ENCODE measurements at places on chromosomes 4 and X. TPM values are rescaled to one million over a fixed set of nuclear protein-coding genes. Genes with fewer than 3 reads are reported as not detected.

CDKL2 gene
- total RNA-seq, result 0.52 TPM

GLRB gene
- 1.4 TPM for total RNA-seq

GAGE1 gene
- total RNA-seq, result not detected

MTCP1 gene
- total RNA-seq, result 12.6 TPM

EXOC1L gene
- total RNA-seq, result not detected

CLNK gene
- total RNA-seq, result not detected

MAGEB1 gene
- 0.33 TPM for total RNA-seq

DNA sequence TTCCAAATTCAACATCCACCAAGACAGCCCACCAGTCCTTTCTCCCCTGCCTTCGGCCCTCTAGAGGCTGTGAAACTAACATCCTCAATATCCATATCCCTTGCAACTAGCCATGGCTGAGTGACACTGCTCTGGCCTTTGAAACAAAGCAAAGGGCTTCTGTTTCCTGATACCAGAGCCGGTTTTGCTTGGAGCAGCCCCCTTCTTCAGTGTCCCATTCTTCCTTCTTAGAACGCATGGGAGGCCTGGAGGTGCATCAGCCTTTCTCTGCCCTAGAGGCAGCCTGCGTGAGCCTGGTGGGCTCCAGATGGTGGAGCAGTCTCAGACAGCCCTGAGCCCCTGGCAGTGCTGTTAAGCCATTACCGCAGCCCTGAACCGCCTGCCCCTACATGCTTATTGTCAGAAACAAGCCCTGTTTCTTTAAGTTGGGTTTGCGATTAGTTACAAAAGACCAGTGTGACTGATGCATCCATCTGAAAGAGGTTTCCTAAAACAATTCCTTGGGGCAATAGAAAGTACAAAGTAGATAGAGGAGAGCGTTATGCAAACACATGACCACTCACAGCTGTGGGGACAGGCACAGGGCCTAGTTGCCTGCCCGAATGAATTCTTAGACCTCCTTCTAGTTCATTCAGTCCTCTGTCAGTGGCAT, 74.1 kb downstream of the EVC start:
- peak; percentile 63 for DNase-seq

DNA sequence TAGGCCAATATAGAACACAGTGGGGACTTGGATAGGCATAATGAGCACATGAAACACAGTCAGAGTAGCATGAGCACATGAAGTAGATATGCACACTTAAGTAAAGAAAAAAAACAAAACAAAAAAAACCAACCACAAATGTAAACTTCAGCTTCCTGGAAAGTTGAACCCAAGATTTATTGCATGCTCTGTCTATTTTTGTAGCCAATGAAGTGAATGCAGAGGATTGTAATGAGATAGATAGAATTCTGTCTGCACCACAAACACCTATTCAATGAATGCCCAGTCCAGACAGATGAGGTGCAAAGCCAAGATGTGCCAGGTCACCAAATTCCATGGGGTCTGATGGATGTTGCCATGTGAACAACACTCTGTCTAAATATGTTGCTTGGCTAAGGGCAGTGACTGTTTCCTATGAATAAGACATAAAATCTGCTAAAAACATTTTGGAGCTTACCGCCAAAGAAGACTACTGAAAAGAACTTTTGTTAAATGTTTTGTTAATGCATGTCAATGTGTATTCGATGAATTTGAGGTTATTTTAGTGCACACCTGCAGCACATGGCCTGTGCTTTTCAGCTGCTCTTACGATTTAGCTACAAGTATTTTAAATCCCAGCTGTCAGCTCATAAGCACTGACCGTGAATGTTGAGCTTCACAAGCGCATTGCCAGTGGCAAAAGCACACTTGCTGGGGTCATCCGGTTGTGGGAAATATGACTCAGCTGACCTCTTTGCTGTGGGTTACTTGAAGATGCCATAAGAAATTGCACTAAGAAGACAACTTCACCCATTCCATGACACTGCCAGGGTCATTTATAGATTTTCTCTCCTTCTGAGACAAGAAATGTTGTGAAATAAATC, 374.8 kb upstream of the GNPDA2 start:
- no peak for DNase-seq

DNA sequence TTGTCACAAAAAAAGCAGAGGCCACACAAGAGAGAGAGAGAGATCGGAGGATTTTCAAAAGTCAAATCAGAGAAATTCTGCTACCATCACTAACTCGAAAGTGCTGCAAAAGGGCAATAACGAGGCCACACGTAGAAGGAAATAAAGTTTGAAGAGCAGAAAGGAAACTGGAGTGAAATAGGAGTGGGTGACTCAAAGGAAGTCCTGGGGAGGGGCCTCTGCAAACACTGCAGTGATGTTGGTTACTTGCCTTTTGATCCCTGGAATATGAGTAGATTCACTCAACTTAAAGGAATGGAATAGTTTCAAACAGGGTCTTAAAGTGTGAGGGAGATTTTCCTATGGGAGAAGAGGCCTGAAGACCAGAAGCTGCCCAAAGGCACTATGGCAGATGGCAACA, 663.4 kb upstream of the LCORL start:
- no peak for DNase-seq

DNA sequence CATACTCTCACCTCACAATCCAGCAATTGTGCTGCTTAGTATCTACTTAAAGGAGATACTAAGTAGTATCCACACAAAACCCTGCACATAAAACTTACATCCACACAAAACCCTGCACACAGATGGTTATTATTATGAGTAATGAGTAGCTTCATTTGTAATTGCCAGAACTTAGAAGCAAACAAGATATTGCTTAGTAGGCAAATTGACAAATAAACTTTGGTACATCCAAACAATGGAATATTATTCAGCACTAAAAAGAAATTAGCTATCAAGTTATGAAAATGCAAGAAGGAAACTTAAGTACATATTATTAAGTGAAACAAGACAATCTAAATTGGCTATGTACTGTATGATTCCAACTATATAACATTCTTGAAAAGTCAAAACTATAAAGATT, 80.6 kb downstream of the NPY2R start:
- no peak for DNase-seq

DNA sequence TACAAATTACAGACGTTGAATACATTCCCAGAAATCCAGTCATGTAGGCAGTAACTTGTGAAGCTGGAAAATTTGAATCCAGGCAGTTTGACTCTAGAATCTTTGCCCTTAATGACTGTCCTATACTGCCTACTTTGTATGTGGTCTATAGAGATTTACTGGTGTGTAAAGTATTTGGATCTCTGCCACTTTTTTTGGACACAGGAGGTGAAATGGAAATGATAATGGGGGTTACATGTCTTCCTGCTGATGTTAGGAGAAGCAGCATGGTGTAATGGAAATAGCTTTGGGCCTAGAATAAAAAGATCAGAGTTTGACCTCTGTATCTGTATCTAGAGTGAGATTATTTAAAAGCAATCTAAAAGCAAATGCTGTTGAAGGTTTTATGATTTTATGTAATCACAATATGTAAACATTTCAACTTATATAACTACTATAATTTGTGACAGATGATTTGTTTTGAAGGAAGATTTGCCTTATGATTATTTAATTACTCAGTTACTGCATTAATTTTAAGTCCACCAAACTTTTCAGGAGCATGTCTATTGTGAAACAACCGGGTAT, 3.3 kb downstream of the COL4A5 start:
- DNase-seq, result no peak

DNA sequence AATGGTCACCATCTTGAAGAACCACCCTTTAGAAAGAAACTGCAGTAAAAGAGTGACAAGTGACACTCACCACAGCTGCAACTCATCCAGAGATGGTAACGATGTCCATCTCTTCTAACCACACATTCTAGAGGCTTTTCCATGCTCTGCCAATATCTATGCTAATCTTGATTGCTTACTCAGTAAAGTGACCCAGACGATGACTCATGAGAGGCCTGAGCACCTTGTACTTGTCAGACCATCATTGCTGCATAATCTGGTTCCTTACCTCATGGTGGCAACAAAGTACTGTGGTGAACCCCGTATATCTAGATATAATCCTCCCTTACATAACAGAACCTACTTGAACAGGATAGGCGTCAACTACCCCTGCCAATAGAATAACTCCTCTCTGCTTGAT, 75.6 kb downstream of the CCNG2 start:
- DNase-seq, result no peak

DNA sequence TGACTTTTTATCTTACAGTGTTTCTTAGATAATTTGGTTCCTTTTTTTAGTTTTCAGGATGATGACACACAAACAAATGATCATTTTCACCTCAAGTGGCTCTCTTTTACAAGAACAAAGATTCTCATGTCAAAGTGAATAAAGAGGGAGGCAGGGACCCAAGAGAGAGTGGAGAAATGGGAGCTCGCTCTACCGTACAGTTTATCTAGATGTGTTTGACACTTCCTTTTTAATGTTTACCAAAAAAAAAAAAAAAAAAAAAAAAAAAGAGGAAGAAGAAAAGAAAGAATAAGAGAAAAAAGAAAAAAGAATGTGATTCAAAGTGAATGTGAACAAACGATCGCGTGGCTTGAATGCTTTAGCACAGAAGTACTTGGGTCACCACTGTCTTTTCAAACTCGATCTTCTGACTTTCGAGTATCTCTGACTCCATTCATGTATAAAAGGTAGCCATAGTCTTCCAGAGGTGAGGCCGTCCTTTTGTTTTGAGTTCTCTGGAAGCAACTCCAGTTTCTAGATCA, 75.6 kb upstream of the GRXCR1 start:
- no peak for DNase-seq

GRCh38 chr4:187414716-187415115, 580.9 kb upstream of the ZFP42 start:
- no peak for DNase-seq

DNA sequence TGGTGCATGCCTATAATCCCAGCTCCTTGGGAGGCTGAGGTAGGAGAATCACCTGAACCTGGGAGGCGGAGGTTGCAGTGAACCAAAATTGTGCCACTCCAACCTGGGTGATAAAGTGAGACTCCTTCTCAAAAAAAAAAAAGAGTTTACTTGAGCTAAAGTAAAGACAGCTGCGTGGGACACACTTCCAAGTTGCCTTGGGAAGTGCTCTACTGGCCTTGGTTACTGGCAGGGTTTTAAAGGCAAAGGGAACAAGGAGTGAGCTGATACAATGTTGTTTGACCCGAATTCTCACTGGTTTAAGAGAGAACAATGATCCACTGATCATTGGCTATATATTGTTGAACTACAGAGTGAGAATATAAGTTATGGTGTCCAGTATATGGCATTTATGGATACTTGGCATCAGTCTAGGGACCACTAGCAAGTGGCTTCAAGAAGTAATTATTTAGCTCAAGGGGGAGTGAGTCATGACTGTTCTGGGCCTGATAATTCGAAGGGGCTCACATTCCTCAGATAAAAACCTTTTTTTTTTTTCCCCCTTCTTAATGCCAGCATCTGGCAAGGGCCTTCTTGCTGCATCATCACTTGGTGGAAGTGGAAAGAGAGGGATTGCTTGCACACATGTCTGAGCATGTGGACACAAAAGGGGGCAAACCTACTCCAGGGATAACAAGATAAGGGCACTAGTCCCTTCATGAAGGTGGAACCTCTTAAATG, 32.3 kb downstream of the GRK4 start:
- no peak for DNase-seq

DNA sequence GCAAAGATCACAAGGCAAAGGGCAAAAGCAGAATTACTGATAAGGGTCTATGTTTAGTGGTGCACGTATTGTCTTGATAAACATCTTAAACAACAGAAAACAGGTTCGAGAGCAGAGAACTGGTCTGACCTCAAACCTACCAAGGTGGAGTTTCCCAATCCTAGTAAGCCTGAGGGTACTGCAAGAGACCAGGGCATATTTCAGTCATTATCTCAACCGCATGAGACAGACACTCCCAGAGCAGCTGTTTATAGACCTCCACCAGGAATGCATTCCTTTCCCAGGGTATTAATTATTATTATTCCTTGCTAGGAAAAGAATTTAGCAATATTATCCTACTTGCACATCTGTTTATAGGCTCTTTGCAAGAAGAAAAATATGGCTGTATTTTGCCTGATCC, 51.5 kb downstream of the NPNT start:
- DNase-seq, result no peak

DNA sequence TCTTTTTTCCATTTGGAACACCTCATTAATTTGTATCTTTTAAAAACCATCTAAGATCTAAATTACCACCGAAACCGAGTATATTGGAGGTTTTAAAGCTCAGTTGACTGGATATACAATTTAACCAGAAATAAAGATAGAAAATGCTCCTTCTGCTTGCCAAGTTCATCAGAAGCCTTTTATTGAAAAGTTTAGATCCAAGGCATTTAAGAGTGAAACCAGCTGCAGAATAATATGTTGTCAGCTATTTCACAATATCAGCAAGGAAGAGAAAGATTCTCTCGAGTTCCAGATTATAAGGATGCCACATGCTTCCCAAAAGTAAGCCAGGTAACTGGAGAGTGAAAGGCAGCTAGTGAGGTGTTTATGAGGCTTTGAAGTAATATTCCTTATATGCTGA, 217.4 kb downstream of the DCTD start:
- no peak for DNase-seq

DNA sequence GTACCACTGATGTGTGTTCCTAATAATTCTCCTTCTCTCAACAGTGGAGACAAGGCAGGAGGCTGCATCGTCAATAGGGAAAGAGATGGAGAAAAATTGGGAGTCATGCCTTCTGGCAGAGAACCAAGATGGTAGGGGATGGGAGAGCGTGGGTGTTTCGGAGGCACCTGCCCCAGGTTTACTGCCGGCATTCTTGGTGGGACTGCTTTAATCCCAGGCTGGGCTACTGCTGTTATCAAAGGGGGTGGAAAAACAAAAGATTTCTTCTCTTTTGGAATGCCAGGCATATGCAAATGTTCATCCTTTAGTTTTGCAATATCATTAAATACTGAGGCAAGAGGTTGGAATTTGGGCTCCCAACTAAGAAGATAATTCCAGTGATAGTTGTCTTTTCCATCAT, 257.0 kb downstream of the DCHS2 start:
- DNase-seq, result no peak

- DNase-seq, result no peak
Measured at GRCh38 chr4:169756971-169757574, 671 bp downstream of the HPF1 start.

GRCh38 chrX:30948626-30949025, 59.6 kb upstream of the TAB3 start:
- DNase-seq, result no peak

GRCh38 chr4:156913234-156913633, 58.4 kb downstream of the PDGFC start:
- DNase-seq, result no peak

- peak; percentile 42 for DNase-seq
Measured at GRCh38 chrX:85561231-85561630, 181.8 kb upstream of the POF1B start.

DNA sequence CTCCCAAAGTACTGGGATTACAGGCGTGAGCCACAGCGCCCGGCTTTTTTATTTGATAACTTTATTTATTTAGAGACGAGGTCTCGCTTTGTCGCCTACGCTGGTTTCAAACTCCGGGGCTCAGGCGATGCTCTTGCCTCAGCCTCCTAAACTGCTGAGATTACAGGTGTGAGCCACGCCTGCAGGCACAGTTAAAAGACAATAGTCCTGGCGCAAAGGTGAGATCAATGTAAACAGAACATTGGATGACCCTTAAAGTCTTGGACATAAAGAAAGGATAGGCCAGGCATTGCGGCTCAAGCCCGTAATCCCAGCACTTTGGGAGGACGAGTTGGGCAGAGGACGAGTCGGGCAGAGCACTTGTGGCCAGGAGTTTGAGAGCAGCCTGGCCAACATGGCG, 2.8 kb upstream of the TXLNG start:
- no peak for DNase-seq

Data from endodermal cell (in vitro differentiated cells).